ENCODE measurements at places on chromosomes 6 and 20.

DNA sequence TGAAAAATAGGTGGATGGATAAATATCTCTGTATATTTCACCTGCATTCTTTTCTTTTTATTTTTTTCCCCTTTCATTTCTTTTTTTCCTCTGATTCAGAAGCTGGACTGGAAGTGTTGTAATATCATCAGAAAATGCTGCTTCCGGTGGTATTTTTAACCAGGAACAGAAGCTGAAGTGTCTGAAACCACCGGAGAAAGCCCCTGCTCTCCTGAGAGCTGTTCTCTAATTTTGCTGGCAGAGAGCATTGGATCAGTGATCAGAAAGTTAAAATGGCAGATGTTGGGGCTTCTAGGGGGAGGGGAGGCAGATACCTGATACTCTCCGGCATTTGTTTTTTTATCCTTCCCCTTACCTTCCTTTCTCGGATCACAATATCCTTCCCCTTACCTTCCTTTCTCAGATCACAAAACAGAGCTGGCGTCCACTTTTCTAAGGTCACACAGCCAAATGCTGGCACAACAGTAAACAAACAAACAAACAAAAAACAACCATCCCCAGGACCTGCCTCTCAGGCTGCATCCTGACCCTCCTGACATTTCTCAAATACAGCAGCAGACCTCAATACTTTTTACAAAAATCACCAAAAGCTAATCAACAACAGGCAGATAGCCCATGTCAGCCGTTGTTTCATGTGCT lies 143.2 kb upstream of the ZNF217 start:
- no peak for DNase-seq

- no peak for DNase-seq
These were observed 1.6 kb upstream of the UCKL1 start for GRCh38 chr20:63957690-63958441.

- DNase-seq, result no peak
These were observed 76.3 kb downstream of the PLCB4 start for GRCh38 chr20:9145142-9145541.

- DNase-seq, result no peak
These were observed 118.2 kb downstream of the RPS12 start for GRCh38 chr6:132932588-132932987.

- no peak for DNase-seq
These were observed 1152.3 kb upstream of the GJE1 start for GRCh38 chr6:140980265-140980887.

DNA sequence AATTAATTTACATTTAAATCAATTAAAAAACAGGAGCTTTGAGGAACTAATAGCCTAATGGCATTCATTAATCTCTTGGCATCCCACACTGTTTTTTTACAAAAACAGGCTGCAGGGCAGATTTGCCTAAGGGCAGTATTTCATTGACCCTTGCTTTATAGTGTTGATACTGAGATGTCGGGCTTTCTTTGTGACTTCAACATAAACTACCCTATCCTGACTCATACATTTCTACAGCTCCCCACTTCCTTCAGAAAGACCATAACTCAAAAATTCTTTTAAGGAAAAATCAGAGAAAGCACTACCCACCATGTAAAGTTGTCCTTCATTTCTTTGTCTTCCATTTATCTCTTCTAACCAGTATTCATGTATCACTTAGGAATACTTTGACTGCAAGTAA lies 92.2 kb upstream of the NT5E start:
- DNase-seq, result no peak

GRCh38 chr6:156652231-156652750 lies 124.9 kb upstream of the ARID1B start:
- DNase-seq, result no peak

GRCh38 chr6:117304446-117304845 lies 39.1 kb downstream of the VGLL2 start:
- DNase-seq, result no peak

- no peak for DNase-seq
These were observed 91.7 kb upstream of the EPB41L1 start for GRCh38 chr20:36062799-36063198.

DNA sequence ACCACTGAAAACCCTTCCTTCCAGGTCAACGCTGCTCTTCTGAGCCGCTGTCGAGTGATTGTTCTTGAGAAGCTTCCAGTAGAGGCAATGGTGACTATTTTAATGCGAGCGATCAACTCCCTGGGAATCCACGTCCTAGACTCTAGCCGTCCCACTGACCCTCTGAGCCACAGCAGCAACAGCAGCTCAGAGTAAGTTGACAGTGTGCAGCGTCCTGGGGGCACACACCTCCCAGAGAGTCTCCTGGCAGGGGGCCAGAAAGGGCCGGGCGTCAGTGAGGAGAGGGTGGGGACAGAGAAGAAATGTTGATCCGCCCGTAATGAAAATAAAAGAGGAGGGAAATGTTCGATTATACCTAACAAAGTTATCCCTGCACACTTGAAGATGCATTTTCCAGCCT lies 5.0 kb downstream of the WRNIP1 start:
- no peak for DNase-seq

GRCh38 chr6:42332916-42333315 lies 115.3 kb upstream of the MRPS10 start:
- no peak for DNase-seq

DNA sequence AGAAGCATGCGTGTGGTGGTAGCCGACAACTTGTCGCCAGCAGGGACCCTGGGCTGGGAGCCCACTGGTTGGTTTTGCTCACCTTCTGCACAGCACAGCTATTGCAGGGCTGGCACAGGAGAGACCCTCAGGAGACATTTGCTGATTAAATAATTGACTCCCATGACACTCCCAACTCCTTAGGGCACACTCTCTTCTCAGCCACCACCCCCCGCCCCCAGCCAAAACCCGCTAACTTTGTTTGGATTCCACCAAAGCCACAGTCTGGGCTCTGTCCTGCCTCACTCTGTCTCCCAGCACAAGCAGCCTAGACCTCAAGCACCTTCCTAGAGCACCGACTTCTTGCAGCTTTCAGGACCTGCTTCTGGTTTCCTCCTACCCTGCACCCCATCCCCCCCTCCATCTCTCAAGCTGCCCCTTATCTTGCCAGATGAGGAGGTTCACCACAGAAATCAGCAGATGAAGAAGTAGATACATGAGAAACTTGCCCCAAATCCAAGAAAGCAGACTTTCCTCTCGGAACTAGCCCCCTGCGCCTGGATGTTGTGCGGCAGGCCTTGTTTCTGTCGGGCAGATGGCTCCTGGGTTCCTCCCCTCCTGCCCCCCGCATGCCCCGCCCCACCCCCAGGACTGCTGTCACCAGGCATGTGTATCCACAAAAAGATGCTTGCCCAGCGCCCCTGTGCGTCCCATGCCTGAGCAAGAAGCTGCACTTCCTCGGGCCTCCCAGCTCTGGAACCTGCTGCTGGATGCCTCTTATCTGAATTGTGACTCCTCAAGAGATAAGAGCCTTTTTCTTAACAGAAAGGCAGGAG lies 35.0 kb upstream of the CD93 start:
- no peak for DNase-seq

DNA sequence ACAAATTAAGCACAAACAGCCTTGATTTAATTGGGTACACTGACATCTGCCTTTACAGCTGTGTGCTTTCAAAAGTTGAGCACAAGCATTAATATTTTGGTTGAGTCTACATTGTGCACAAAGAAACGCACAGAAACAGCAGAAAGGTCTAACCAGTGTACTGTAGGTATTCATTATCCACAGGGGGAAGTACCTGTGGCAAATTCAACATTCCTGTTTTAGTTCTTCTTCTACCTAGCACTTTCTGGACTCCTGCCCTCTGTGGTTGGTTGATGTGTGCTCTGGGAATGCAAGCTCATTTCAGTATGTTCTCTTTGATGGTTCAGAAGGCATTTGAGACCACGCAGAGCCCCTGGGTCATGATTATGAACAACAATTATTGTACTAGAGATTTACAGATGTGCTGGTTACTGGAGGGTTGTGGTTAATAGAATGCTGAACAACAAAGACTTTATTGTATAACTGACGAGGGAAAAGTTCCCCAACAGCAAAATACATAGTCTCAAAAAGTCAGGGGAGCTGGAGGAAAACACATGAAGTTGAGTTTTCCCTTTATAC lies 26.6 kb upstream of the DAAM2 start:
- DNase-seq, result no peak

GRCh38 chr6:144377586-144378210 lies 92.6 kb downstream of the UTRN start:
- DNase-seq, result no peak

GRCh38 chr6:144334150-144334708 lies 49.1 kb downstream of the UTRN start:
- DNase-seq, result no peak

DNA sequence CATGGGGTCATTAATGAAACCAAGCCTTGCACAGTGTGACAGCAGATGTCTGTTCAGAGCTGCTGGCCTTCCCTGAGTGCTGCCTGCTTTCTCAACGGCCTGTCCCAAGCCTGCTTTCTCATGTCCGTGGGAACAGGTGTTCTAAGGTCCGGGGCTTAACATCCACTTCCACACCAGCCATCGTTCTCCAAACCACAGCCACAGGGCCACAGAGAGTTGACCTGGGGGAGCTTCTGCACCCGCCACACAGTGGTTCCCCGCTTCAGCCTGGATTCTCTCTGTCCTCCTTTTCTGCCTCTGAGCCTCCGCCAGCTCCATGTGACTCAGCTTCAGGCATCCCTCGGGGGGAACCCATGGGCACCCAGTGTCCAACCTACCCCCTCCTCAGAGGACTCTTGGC lies 26.9 kb upstream of the PPP1R3G start:
- no peak for DNase-seq

GRCh38 chr6:132937466-132937906 lies 123.1 kb downstream of the RPS12 start:
- DNase-seq, result no peak

DNA sequence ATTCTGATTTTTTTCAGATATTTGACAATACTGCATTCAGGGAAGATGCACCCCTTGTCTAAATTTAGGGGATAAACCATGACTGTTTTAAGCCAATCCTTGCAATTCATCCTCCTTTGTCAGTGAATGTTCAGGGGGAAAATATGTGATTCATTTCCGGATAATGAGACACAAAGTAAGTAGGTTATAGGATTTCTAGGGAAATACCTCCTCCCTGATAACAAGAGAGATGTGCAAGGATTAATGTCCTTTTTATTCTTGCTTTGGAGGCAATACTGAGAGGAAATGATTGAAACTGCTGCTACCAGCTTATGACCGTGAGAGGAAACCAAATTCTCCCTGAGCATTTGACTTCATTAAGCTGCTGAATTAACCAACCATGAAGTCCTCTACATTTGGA lies 161.3 kb upstream of the EYA4 start:
- DNase-seq, result no peak

- DNase-seq, result no peak
These were observed 106.6 kb upstream of the SNX9 start for GRCh38 chr6:157716251-157716995.

GRCh38 chr6:101758368-101758767 lies 364.9 kb downstream of the GRIK2 start:
- DNase-seq, result no peak

GRCh38 chr6:153167061-153167891 lies 36.2 kb upstream of the RGS17 start:
- no peak for DNase-seq

DNA sequence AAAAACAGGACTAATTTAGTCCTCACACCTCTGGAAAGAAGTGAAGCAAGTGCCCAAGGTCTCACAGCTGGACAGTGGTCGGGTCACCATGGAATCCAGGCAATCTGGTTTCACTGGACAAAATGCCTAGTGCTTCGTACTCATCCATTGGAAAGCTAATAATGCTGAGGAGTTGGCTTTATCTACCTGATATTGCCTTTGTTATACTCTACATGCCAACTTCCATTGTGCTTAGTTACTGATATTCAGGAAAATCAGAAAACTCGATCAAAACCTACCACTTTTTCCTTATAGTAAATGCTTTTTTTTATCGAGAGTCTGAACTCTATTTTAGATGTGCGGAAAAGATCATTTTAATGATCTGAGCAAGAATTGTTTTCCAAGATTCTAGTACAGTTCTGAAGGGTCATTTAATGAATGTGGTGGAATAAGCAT lies 966 bp downstream of the CFAP206 start:
- no peak for DNase-seq

DNA sequence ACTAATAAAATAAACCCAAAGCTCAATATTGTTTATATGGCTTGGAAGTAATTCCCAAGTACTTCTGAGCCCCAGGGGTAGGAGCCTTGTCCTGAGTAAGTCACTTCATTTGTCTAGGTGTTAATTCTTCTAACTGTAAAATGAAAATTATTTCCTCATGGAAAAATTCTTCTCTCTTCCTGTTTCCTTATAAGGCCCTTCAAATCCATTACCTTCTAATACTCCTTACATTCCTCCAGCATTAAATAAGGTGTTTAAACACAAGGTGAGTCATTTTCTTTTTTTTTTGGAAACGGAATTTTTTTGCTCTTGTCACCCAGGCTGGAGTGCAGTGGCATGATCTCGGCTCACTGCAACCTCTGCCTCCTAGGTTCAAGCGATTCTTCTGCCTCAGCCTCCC lies 41.9 kb downstream of the PRR18 start:
- no peak for DNase-seq

DNA sequence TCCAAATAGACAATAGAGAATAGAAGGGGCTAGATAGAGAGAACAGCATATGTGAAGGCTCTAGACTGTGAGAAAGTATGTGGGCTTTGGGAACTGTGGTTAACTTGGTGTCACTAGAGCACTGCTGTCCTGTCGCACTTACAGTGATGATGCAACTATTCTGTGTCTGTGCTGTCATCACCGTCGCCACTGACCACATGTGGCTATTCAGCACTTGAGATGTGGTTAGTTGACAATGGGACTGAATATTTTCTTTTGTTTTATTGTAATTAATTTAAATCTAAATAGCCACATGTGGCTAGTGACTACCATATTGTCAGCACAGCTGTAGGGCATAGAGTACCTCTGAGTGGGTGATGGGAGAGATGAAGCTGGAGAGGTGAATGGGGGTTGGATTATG lies 39.0 kb upstream of the IFNGR1 start:
- DNase-seq, result no peak

- DNase-seq, result no peak
These were observed 202.4 kb upstream of the CDH4 start for GRCh38 chr20:61049684-61050083.

DNA sequence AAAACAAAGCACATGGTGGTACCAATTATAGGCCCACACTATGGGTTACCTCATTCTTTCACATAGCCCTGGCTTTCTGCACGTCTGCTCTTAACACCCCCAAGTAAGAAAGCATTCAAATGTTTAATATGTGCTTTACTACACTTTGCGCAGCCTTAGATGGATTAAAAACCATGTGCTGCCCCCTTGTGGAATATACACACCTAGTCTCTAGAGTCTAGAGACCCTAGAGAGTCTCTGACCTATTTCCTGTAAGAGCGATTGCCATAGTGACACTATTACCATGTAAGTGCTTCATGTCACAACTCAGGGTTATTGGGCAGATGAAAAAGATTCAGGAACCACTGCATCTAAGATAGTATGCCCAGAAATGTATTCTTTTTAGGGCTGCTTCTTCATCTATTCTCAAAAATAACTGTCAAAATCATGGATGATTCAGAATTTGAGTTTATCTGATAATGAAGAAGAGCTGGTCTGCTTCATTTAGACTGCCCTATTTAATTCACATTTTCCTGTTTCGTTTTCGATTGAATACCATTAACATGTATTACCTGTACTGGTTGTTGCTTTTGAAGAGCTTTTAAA lies 186.3 kb downstream of the ADGB start:
- no peak for DNase-seq

Data from hypothalamus (tissue), 51 donors.